ENCODE measurements at places on chromosomes 3 and 15.
A peak's percentile ranks its signal among the peaks of the same experiment; 100 is the strongest.

- no peak for DNase-seq
These were observed 482.7 kb upstream of the ADAMTS9 start for GRCh38 chr3:65170390-65171042.

- DNase-seq: no peak
These were observed 4.1 kb downstream of the GORASP1 start for GRCh38 chr3:39103324-39103693.

GRCh38 chr3:44235604-44236484 lies 5.8 kb upstream of the TOPAZ1 start:
- peak; percentile 65 for DNase-seq

GRCh38 chr3:161890147-161890625 lies 393.6 kb downstream of the OTOL1 start:
- no peak for DNase-seq

DNA sequence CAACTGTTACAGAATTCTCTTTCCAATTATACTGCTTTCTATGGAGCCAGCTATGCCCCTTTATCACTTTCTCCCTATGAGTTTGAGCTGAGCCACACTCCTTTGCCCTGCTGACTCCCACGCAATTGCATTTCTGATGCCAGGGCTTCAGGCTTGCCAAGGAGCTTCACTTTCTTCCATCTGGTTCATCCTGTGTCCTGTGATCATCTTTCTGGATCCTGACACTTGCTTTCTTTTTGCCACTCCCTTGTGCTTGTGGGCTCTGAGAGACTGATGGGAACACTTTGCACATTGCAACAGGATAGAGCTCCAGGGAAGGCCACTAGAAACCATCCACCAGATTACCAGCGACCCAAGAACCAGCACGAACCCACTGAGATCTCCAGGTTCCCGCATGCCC lies 77.0 kb upstream of the SEC13 start:
- no peak for DNase-seq

DNA sequence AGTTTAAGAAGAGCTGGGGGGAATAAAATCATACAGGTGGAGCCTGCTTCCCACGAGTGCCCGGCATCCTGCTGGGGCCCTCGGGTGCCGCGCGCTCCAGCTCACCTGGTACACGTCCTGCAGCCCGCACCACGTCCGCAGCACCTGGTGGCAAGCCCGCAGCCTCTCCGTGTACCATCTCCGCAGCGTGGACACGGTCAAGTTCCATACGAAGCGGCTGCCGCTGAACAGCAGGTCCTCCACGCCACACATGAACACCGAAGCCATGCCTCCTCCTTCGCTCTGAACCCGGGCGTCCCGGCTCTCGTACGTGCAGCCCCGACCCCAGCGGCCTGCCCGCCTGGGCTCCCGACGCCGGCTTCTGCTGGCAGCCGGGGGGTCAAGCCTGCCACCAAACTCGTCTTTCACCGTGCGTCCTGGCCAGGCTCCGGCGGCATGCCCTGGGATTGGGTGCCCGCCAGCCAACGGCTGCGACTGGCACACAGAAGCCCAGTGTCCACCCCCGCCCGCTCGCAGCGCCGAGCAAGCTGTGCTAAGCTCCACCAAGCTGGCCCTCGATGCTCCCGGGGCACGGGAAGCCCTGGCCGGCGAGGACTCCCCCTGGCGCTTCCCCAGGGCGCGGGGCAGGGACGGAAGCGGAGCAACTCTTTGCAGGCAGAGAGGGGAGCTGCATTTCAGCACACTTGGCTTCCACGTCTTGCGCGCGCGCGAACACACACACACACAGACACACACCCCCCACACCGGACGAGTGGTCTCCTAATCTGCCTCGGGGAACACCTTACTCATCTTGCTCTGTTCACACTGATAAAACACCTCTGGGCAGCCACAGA lies at the start of gene FRMD4B:
Gene FRMD4B, minus strand, starts transcription at position 366 of the 833 bp plus-strand sequence. Its CDS starts 99 bp downstream, at position 267.
- DNase-seq: peak; percentile 49

GRCh38 chr3:177968891-177969290 lies 567.3 kb upstream of the KCNMB2 start:
- no peak for DNase-seq

- no peak for DNase-seq
These were observed 87.3 kb downstream of the DHX30 start for GRCh38 chr3:47890126-47890827.

DNA sequence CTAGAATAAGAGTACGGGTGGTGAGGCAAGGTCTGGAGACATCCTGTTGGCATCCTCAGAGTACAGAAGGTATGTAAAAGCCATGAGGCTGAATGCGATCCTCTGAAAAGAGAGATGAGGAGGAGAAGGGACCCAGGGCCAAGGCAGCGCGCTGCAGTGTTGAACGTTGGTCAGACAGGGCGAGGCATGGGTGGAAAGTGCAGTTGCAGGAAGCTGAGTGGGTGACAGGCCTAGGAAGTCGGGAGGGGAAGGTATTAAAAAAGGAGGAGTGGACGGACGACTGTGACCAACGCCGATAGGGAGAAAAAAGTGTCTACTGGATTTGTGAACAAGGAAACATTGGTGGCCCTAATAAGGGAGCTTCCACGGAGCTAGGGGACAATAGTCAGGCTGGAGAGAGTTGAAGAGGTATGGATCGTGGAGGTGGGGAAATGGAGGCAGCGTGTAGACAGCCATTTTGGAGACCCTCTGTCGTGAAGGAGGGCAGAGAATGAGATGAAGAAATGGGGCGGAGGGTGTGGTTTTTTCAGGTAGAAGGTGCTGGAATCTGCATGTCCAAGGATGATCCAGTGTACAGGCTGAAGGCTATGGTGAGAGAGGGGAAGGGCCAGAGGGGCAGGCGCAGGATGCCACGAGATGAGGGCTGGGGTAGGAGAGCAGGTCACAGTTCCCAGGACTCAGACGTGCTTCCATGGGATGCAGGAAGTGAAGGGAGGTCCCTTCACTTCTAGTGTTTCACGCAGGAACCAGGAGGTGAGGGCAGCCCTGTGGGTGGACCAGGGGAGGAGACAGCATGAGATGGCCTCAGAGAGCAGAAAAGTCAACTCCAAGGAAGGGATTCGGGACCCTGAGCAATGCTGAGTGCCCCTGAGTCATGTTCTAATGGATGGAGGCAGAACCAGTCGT lies 115.9 kb downstream of the ASB7 start:
- DNase-seq: no peak

DNA sequence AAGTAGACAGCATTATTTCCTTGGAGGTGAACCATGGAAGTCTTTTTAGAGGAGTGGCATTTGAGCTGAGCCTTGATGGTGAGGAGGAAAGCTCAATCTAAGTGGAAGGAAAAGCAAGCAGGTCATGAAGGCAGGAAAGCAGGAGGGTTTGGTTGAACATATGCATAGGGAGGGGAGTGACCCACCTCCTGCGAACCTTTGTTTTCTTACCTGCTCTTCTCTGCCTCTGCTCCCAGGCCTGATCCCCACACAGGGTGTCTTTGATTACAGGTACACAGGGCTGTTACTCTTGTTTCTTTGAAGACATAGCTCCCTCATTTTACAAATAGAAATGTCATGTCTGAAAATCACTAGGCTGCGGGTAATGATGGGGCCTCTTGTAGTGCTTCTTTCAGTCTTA lies 248.1 kb upstream of the TPRG1 start:
- no peak for DNase-seq

DNA sequence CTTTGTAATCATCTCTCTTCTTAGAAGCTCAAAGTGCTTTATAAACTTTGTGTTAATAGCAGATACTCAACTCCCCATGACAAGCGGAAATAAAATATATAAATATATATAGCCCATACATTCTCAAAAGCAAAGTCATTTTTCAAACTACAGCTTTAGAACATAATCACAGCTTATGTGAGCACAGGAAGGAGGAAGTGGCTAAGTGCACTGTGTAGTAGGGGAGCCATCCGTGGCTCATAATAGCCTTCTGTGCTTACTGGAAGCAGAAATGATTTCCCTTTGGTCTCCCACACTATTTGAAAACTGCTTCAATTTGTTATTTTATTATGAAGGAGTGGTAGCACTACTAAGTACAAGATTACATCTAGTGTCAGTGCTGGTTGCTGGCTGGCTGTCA lies 151.4 kb upstream of the ARL6 start:
- DNase-seq: no peak

- DNase-seq: no peak
These were observed 89.7 kb upstream of the PROK2 start for GRCh38 chr3:71874618-71875017.

GRCh38 chr3:17982211-17982880 lies 239.9 kb upstream of the TBC1D5 start:
- no peak for DNase-seq

DNA sequence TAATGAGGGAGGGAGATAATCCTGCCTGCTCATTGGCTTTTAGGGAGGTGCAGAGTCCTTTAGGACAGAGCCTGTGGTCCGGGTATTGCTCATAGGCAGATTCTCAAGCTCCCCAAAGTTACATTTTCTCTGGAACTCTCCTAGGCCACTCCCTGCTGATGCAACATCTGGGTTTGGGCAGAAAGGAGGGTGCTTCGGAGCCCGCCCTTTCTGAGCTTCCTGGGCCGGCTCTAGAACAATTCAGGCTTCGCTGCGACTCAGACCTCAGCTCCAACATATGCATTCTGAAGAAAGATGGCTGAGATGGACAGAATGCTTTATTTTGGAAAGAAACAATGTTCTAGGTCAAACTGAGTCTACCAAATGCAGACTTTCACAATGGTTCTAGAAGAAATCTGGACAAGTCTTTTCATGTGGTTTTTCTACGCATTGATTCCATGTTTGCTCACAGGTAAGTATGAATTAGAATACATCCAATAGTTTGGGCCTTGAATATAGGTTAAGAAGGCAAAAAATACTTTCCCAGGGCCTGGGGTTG lies at the start of gene IL20RB:
Gene IL20RB, plus strand, starts transcription at position 233 of the 538 bp plus-strand sequence. Its CDS starts 131 bp downstream, at position 364.
- no peak for DNase-seq

GRCh38 chr3:51683566-51683965 lies 12.5 kb downstream of the TEX264 start:
- no peak for DNase-seq

- DNase-seq: no peak
These were observed 30.2 kb downstream of the HEG1 start for GRCh38 chr3:125025642-125026041.

DNA sequence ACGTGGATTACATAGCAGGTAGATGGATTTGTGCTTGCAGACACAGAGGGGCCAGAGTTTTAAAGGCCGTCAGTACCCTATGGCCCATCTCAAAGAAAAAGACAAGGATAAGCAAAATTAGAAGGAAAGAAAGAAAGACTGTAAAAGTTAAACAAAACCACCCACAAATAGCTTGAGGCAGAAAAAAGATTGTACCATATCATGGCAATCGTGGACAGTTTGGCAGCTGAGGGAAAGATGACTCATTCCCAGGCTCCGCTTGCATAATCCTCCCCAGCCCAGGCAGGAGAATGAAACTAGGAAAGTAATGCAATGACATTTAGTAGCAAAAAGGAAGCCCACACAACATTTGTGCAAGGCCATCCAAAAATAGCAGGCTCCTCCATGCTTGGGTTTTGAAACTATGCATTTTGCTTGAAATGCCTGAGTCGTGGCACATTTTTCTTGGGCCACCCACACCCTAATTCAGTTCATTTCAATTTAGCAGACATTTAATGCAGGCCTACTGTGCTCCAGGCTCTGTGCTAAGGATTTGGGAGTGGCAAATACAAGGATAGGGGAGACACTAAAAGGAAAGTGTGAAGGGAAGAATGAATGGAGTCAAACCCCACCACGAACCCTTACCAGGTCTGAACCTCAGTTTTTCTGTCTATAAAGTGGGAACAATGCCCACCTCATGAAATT lies 40.9 kb upstream of the SMAD3 start:
- DNase-seq: no peak

GRCh38 chr15:74835312-74835823 lies 7.6 kb downstream of the ULK3 start:
- DNase-seq: peak; percentile 63

GRCh38 chr3:115099986-115100571 lies 47.0 kb downstream of the ZBTB20 start:
- DNase-seq: peak; percentile 40

- DNase-seq: no peak
These were observed 1.9 kb downstream of the NFKBIZ start for GRCh38 chr3:101851072-101851770.

DNA sequence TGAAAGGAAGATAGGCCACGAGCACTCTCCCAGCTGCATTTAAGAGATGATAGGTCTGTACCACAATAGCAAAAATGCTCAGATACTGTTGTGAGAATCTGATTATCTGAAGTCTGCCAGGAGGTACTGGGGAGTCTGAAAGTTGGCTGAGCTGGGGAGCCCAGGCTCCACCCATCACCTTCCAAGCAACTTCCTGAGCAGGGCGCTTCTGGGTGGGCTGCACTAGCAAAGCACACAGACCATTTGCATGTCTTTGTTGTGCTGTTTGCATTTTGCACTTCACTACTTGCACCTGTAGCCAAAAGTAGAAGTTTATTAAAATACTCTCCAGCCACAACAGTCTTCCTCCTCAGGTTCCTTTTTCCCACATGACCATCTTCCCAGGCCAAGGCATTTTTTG lies 133.2 kb downstream of the ALDH1A2 start:
- no peak for DNase-seq

- DNase-seq: peak; percentile 78
These were observed 36.3 kb downstream of the CHST14 start for GRCh38 chr15:40506964-40507571.

DNA sequence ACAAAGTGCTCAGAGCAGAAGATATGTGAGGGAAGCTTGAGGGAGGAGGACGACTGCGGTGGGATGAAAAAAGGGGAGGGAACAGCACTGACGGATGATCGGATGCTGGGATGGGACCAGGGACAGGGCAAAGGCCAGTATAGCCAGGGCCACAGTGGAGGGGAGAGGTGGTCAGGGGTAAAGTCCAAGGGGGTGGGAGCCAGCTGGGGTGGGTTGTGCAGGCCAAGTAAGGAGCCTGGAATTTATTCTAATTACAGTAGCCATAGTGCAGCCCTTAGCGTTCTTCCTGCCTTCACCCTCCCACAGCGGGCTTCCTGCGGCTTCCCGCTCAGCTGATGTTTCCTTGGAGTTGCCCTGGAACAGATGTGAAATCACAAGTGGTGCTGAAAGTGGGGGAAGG lies 7.6 kb upstream of the APEH start:
- DNase-seq: no peak

GRCh38 chr15:71355268-71355667 lies 240.0 kb downstream of the THSD4 start:
- no peak for DNase-seq

GRCh38 chr3:50242851-50243542 lies 7.0 kb downstream of the GNAI2 start:
- DNase-seq: peak; percentile 47

DNA sequence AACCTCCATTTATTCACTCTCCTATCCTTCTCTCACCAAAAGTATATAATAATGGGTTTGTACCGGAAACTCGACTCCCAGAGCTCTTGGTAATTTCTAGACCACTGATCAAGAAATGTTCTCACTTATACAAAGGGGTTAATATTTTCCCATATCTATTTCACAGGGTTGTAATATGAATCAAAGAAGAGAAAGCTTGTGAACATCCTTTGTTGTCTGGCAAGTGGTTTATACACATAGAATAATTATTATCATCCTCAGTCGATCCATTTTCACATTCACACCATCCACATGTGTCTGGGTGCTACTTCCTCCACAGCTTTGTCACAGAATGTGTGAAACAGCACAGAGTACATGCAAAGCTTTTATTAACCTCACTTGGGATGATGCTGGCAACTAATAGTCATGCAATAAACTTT lies 29.9 kb upstream of the STT3B start:
- DNase-seq: no peak

All from activated naive CD4-positive, alpha-beta T cell treated with anti-CD3 and anti-CD28 coated beads, Interleukin-2, amount 10 ng/mL, durations not matched to agents 7 days and 5 days (primary cell).